ENCODE measurements at places on chromosomes 12 and 14. TPM values are rescaled to one million over a fixed set of nuclear protein-coding genes. Genes with fewer than 3 reads are reported as not detected.
A peak's percentile ranks its signal among the peaks of the same experiment; 100 is the strongest.

DNA sequence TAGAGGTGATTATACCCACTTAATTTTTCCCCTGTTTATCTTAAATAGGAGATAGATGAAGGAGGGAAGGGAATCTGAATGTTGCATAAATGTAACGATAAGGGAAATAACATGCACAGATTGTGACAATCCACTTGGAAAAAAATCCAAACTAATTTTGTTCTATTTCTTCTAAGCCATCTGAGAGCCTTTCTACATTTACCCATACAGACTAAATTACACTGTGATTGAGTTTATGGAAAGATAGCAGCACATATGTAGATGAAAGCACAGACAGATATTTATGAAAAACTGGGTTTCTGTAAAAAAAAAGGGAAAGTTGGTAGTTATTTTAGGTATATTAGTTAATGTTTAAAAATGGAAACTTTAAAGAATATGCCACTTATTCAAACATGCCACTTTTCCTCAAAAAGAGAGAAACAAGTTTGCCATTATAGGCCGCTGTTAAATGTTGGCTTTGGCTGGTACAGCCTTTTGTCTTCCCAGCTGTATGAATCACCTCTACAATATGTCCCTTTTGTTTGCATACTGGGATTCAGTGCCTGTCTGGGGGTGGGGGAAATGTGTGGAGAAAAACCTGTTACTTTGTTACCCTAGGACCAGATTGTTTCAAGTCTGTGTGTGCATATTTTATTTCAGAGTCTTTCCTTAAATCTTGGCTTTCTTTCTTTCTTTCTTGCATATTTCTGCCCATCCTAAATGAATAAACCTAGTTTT, 470.2 kb upstream of the LMO3 start:
- peaks cover 17% of the 10 kb centered on the region for H3K4me1 ChIP-seq
- no peak overlapping the region for H3K4me3 ChIP-seq
- peak; percentile 53 for DNase-seq
- H3K27me3 ChIP-seq, result no peaks in the 10 kb centered on the region
- no peak overlapping the region for H3K27ac ChIP-seq
- no peaks in the 10 kb centered on the region for H3K36me3 ChIP-seq

GRIN2B gene
- 0.05 TPM for total RNA-seq

DBX2 gene
- total RNA-seq, result not detected

DNA sequence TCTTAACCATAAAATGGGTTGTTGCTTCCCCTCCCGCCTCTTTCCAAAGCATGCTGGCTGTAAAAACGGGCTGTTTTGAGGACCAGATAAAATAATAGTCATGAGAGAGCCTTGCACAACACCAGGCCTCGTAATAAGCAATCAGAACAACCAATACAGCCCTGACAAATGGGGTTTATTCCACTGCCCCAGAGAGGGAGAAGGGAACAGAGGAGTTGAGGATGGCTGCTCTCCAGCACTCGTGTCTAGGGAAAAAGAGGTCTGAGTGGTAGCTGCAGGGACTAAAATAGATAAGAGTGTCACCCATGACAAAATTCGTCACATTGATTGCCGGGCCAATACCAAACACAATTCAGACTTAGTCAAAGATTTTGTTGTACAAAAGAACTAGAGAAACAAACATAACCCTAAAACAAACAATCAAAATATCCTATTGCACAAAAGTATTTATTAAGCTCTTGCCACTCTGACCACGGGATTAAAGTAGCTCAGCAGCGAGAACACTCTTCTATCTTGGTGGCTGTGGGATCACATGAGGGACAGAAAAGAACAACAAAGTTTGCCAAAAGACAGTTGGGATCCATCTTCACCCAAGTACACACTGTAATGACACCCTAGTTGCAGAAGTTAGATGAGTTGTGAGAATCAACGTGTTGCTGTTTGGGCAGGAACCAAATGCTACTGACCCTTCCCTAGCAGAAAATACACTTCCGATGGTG, 188.0 kb downstream of the FOXN3 start:
- no peaks in the 10 kb centered on the region for H3K36me3 ChIP-seq
- H3K4me3 ChIP-seq, result no peak overlapping the region
- H3K27ac ChIP-seq, result no peak overlapping the region

GLIPR1L1 gene
- not detected for total RNA-seq

DNA sequence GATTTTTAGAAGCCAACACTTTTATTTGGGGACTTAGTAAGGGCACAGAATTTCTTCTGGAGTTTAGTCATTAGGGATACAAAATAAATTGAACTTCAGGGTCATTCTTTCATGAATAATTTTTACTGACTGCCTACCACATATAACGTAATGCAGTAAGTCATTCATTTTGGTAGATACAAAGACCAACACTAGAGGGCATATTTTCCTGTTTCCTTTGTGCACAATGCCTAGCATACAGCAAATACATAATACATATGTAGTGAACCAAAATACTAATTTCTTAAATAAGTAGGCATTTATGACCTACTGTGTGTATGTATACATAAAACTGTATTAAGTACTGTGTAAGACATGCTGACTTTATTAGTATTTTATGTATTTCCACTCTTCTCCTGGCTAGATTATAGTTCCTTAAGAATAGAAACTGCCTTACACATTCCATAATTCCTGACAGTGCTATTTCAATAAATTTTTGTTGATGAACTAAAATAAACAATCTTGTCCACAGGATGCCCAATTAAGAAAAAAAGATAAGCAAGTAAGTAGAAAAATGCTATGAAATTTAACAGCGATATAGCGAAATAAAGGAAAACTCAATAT, 47.9 kb downstream of the PPP1R12A start:
- H3K4me3 ChIP-seq, result no peak overlapping the region
- H3K27ac ChIP-seq, result no peak overlapping the region
- H3K4me1 ChIP-seq, result peaks cover 39% of the 10 kb centered on the region
- no peaks in the 10 kb centered on the region for H3K36me3 ChIP-seq
- DNase-seq, result no peak

CARMIL3 gene
- total RNA-seq, result 0.33 TPM

GRCh38 chr12:110183386-110183785, 59.2 kb downstream of the IFT81 start:
- H3K27me3 ChIP-seq, result no peaks in the 10 kb centered on the region
- H3K4me1 ChIP-seq, result no peaks in the 10 kb centered on the region
- no peak overlapping the region for H3K27ac ChIP-seq

DNA sequence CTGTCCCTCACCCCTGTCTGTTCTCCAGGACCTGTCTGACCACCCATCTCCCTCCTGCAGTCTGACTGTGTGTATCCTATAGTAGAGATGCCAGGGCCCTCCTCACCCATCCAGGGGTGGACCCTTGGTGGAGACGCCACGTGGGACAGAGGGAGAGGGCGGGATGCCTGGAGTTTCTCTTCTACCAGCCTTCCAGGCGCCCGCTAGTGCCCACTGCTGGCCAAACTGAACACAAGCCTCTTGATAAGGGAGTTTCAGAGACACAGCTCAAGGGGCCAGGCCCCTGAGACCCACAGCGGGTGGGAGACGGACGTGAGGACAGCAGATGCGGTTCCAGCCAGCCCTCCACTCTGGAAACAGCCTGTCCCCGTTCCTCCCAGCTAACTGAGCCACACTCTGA, 147.3 kb downstream of the RBM19 start:
- no peak overlapping the region for H3K4me3 ChIP-seq
- peaks cover 7% of the 10 kb centered on the region for H3K4me1 ChIP-seq
- DNase-seq, result peak; percentile 14
- no peaks in the 10 kb centered on the region for H3K36me3 ChIP-seq
- H3K27me3 ChIP-seq, result no peaks in the 10 kb centered on the region

GRCh38 chr12:75981247-75982168, 50.1 kb downstream of the PHLDA1 start:
- H3K4me3 ChIP-seq, result peak overlapping the region; percentile 81
- H3K27me3 ChIP-seq, result no peaks in the 10 kb centered on the region
- H3K27ac ChIP-seq, result peak overlapping the region; percentile 97
- DNase-seq, result no peak
- peaks cover 69% of the 10 kb centered on the region for H3K4me1 ChIP-seq

- peaks cover 38% of the 10 kb centered on the region for H3K4me1 ChIP-seq
- peak within 1 kb of the TSS; percentile 83 for H3K4me3 ChIP-seq
- H3K27ac ChIP-seq, result peak within 1 kb of the TSS; percentile 92
- peak; percentile 78 for DNase-seq
- H3K27me3 ChIP-seq, result no peaks in the 10 kb centered on the region
Measured at GRCh38 chr12:118061011-118061872, at the start of gene WSB2. Gene WSB2, minus strand, starts transcription at chr12:118061179. Its CDS starts 131 bp downstream, at chr12:118061048.

CIDEB gene
- not detected for total RNA-seq

GRCh38 chr14:95408731-95409476, 89.2 kb upstream of the CLMN start:
- H3K27me3 ChIP-seq, result peaks cover 49% of the 10 kb centered on the region
- no peaks in the 10 kb centered on the region for H3K36me3 ChIP-seq
- H3K4me3 ChIP-seq, result no peak overlapping the region
- no peak for DNase-seq
- no peak overlapping the region for H3K27ac ChIP-seq
- H3K4me1 ChIP-seq, result no peaks in the 10 kb centered on the region

DNA sequence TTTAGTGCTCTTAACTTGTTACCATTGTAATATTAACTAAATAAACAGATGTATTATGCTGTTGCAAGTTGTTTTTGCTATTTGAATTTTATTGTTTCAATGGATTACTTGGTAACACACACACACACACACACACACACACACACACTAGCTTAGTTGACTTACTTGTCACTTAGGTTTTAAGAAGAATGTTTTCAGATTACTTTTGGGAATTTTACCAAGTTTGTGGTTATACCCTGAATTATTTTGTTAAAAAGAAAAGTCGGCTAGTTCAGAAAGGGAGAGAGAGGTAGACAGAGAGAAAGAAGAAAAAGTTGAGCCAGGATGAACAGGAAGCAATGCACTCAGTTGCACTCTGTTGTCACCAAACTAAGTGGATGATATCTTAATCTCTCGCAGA, 5.3 kb downstream of the SSTR1 start:
- H3K4me3 ChIP-seq, result no peak overlapping the region
- DNase-seq, result no peak
- peaks cover 11% of the 10 kb centered on the region for H3K36me3 ChIP-seq
- no peak overlapping the region for H3K27ac ChIP-seq
- peaks cover 34% of the 10 kb centered on the region for H3K27me3 ChIP-seq
- H3K4me1 ChIP-seq, result peaks cover 7% of the 10 kb centered on the region

GRCh38 chr14:49366416-49366815, 219.8 kb downstream of the RPS29 start:
- H3K4me3 ChIP-seq, result no peak overlapping the region
- DNase-seq, result no peak
- H3K4me1 ChIP-seq, result no peaks in the 10 kb centered on the region
- no peaks in the 10 kb centered on the region for H3K27me3 ChIP-seq

DNA sequence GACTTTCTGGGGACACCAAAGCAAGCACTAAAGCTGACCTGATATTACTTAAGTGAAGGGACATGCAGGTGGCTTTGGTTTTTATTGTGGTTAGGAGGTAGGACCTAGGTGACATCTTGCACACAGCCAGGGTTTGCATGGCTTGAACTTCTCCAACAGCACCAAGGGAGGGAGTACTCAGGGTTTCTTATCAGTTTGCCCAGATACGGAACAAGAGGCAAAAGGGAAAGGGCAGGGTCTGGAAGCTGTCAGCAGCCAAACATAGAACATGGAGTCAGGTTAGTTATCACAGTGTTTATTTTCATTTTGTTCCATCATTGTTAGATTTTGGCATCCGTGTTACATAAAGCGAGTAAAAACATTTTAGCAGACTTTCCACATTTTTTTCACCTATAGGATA, 186.3 kb upstream of the CLEC14A start:
- H3K4me3 ChIP-seq, result no peak overlapping the region
- H3K27ac ChIP-seq, result no peak overlapping the region
- no peak for DNase-seq
- H3K4me1 ChIP-seq, result no peaks in the 10 kb centered on the region
- no peaks in the 10 kb centered on the region for H3K27me3 ChIP-seq
- no peaks in the 10 kb centered on the region for H3K36me3 ChIP-seq

DNA sequence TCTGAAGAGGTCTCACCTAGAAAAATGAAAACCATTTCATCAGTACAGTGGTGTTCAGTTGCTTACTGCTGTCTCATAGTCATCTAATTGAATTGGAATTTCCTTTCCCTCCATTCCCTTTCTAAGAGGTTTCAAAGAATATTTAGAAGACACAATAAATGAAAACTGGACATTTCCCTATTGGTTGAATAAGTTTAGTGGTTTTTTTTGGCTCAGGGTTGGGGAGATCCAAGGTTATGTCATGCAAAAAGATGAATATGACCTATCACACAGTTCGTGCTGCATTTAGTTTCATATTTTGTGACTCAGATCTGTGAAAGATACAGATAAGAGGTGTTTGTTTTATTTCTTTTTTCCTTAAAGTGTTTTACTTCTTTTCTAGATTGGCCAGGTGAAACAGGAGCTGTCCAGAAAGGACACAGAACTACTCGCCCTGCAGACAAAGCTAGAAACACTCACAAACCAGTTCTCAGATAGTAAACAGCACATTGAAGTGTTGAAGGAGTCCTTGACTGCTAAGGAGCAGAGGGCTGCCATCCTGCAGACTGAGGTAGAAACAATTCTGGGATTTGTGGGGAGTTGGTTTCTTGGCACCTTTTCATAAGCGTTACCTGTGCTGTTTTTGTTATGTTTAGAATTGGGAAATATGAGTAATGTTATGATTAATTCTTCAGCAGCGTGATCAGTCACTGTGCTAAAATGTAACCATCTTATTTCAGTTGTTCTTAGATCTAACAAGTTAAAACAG, 124.6 kb downstream of the ERC1 start:
- no peaks in the 10 kb centered on the region for H3K27me3 ChIP-seq
- peaks cover 9% of the 10 kb centered on the region for H3K4me1 ChIP-seq
- no peak for DNase-seq
- no peak overlapping the region for H3K4me3 ChIP-seq
- H3K27ac ChIP-seq, result peak overlapping the region; percentile 27

REP15 gene
- 0.78 TPM for total RNA-seq

DNA sequence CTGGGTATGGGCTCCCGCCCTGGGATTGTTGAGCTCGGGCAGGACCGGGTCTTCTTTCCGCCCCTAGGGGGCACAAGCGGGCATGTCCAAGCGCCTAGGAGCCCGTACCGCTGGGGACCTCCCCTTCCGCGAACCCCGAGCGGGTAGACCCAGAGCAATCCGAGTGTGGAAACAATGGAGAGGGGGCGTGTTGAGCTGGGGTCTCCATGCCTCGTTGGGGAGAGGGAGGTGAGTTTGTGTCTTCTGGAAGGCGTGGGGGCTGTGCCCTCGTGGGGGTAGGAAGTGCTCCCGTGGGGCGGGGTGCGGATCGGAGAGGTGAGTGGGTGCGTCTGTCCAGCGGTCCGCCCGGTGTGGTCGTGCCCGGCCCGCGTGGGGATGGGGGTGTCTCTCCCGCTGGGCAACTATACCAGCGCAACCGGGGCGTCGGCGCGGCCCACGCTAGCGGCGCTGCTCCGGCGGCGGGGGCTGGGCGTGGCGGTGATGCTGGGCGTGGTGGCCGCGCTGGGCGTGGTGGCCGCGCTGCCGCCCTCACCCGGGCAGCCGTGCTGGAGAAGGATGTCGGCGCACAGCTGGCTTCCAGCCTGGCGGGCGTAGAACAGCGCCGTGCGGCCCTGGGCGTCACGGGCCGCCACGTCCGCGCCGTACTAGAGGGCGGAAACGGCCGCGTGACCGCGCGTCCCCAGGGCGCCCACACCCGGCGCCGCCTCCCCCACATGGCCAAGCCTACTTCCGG, 12.2 kb downstream of the AGAP2 start:
- H3K4me1 ChIP-seq, result peaks cover 11% of the 10 kb centered on the region
- H3K4me3 ChIP-seq, result peak overlapping the region; percentile 80
- peaks cover 26% of the 10 kb centered on the region for H3K36me3 ChIP-seq
